ENCODE measurements at places on chromosomes 13 and 19.

GRCh38 chr13:20306039-20306438 lies 73.9 kb upstream of the GJB6 start:
- DNase-seq = no peak

DNA sequence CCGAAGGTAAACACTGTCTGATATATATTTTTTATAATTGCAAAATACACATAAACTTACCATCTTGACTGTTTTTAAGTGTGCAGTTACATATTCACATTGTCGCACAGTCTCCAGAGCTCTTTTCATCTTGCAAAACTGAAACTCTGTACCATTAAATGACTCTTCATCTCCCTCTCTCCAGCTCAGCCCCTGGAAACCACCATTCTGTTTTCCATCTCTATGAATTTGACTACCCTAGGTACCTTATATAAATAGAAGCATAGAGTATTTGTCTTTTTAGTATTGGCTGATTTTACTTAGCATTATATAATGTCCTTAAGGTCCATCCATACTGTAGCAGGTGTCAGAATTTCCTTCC lies 45.8 kb downstream of the LRCH1 start:
- no peak for DNase-seq

- DNase-seq = no peak
These were observed 182.7 kb upstream of the CSNK1A1L start for GRCh38 chr13:37288057-37288720.

- DNase-seq = no peak
These were observed 4.6 kb downstream of the TMEM143 start for GRCh38 chr19:48359123-48359522.

GRCh38 chr13:109213714-109214113 lies 572.7 kb downstream of the IRS2 start:
- no peak for DNase-seq

DNA sequence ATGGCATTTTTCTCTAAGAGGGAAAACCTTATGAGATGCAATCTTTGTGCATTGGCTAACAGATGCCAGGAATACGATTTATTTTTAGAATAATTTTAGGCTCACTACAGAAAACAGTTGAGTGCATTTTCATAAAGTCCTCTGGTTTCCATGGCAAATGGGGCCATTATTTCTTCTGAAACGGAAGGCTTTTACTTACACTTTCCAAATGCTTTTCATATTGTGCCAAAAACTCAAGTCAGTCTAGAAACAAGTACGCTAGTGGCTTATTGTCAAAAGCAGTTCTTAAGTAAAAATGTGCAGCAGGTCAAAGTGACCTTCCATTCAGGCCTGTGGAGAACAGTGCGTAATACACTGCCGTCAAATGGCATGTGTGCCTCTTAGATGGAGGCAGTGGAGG lies 628.7 kb downstream of the EFNB2 start:
- no peak for DNase-seq
